Activated CD4-positive, CD25-positive, alpha-beta regulatory T cell treated with anti-CD3 and anti-CD28 coated beads, Interleukin-2, amount 50 U/mL, for 24 hours (primary cell): ENCODE measurements at places on chromosomes 5 and 9.

DNA sequence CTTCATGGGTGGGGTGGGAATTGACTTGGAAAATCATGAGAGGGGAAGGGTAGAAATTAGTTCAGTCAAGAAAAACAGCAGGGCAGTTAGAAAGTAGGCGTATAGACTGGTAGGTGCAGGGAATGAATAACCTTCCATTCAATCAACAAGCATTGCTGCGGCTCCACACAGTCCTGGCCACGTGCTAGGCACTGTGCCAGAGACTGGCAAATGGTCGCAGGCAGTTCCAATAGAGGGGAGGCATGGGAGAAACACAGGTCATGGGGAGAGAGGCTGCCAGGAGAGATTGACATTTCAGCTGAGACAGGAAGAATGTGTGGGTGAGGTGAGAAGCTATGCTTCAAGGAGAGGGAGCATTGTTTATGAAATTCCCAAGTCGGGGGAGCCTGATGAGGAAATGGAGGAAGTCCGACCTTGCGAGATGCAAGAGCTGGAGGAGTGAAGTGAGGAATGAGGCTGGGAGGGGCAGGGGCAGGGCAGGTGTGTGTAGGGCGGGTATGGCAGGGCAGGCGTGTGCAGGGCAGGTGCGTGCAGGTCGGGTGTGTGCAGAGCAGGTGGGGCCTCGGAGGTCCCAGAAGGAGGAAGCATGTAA, 54.4 kb upstream of the PPARGC1B start:
- no peak for ATAC-seq

GRCh38 chr5:161431963-161432362, 114.6 kb downstream of the GABRB2 start:
- ATAC-seq: no peak

DNA sequence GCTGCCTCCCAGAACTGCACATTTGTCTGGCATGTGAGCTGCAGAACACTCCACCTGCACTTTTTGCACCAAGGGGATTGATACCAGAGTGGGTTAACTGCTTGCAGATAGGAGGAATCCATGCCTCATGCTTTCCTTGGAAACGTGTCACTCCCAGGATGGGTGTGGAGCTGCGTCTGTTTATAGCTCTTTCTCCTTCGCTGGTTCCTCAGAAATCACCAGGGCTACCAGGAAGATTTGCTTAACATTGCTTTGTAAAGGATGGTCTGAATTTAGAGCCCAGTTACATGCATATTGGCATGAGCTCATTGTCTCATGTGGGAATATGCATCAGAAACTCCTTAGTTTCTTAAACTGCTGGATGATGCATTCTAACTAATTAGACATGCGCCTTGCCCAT, 234.6 kb downstream of the GADD45G start:
- ATAC-seq: no peak

DNA sequence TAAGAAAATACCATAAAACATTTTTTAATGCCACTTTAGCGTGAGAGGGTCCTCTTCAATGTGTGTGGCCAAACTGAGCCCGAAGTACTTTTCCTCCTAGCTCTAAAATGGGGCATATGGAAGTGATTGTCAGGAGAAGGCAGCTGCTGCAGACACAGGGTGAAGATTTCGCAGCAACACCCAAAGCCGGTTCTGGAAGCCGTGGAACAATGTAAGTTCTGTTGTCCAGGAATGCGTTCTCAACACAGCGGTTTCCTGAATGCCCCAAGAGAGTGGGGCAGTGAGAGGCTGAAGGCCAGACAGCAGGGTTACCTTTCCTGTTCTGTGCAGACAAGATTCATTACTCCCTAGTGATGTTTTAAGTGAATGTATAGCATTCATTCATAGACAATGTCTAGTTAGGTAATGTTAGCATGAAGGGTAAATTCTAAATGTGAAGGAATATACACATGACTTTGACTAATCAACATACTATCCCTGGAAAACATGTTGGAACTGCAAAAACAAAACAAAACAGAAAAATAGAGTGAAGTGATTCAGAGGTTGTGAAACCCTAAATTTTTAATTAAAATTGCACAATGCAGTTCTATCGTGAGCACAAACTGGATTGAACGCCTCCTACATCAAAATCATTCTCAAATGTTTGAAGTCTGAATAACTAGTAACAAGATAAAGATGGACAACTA, 197.0 kb upstream of the SEMA6A start:
- no peak for ATAC-seq

- no peak for ATAC-seq
These were observed 1.3 kb downstream of the IL31RA start for GRCh38 chr5:55852503-55852902.

DNA sequence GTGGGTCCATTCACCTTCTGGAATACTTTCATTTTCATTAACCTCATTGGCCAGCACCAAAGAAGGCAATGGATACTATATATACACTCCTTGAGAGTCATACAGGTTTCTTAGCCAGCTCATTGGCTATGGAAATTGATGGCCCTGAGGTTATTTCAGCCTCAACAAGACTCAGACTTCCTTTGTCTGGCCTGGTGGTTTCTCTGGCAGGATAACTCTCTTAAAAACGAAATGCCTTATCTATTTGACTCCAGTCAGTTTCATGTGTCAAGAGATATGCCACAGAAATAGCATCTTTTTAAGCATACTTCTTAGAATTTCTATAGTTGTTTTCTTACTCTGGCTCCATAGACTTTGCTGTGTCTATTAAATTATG, 28.9 kb downstream of the CDH9 start:
- ATAC-seq: no peak

- ATAC-seq: no peak
These were observed 14.1 kb downstream of the MARCHF6 start for GRCh38 chr5:10367579-10367978.

DNA sequence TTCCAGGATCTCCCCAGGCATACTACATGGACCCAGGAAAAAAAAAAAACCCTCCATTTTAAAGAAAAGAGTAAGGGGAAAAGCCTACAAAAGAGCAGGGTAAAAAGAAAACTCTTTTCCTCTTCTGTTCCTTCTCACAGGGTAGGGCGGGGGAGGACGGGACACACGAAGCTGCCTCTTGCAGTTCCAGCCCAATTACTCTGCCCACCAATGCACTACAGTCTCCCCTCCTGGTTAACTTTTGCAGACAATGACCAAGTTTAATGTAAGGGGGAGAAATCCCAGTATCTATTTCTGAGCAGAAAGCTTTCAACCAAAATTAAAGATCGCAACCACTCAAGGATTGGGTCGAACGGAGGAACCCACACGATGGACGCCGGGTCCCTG, 1.3 kb downstream of the BRD3 start:
- ATAC-seq: no peak

GRCh38 chr5:180086816-180087399, 15.3 kb upstream of the RNF130 start:
- ATAC-seq: no peak

DNA sequence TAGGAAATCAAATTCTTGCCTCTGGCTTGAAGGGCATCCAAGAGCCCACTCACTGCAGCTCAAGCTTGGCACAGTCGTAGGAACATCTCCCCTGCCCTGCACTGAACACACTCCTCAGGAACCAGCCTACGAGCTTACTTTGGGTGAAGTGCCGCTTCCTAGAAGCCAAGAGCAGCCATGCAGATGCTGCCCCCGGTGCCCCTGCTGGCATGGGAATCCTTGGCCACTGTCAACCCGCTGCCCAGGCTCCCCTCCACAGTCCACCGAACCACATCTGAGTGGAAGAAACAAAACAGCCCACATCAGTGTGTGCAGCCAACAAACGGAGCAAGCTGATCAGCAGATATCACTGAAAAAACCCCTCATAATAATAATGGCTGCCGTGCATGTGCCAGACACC, 89.8 kb downstream of the TMEM215 start:
- no peak for ATAC-seq

DNA sequence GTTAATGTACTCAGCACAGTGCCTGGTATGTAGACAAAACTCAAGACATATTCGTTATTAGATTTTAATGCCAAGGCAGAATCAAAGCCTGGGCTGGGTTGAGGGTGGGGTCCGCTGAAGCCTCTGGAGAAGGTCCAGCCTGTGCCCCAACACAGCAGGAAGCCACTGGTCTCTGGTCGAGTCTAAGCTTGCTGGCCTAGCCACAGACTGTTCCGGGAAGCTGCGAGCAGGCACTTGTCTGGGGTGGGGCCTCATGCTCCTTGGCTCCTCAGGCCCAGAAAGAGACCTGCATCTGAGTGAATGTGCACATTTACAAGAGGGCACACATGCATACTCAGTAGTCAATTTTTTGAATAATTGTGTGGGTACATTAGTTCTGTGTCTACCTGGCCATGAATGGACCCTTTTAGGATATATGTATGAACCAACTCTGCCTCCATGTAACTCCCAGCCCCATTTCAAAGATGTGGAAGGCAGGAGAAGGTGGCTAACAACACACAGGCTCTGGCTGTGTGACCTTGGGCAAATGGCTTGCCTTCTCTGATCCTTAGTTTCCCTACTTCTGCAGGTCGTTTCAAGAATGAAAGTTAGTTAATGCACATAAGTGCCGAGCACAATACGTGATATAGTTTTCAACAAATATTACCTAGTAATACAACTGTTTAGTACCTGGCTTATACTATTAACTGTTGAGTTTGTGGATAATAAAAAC, 18.3 kb downstream of the FAT2 start:
- no peak for ATAC-seq

DNA sequence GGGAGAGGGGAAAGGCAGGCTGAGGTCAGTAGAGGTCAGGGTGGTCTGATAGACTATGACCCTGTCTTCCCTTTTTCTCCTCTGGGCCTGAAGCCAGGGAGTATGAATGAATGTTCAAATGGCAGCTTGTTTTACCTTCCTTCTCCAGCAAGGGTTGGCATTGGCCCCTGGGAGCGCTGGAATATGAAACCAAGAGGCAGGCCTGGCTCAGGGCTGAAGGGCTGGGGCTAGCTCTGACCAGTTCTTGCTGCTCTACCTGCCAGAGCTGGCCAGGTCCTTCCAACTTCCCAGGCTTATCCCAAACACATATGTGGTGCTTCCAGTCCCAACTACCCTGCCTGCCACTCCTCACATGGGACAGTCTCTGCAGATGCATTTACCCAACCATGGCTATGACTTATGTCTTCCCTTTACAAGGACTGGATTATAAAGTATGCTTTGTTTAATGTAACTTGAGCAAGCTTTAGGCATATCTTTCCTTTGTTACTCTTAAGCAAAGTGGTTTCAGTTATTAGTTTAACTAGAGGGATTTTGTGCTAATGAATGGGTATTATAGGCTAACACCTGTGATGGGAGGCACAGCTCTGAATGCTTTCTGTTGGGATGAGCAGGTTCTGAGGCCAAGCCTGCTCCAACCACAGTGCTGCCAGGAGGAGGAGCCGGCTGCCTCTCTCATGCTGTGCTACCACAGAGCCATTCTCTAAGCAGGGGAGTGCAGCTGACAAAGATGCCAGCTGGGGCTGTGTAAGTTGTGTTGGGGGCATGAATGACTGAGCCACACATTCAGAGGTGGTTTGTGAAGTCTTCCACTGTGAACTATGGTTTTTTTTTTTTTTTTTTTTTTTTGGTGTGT, 6.1 kb downstream of the CCNI2 start:
- ATAC-seq: peak; percentile 36

DNA sequence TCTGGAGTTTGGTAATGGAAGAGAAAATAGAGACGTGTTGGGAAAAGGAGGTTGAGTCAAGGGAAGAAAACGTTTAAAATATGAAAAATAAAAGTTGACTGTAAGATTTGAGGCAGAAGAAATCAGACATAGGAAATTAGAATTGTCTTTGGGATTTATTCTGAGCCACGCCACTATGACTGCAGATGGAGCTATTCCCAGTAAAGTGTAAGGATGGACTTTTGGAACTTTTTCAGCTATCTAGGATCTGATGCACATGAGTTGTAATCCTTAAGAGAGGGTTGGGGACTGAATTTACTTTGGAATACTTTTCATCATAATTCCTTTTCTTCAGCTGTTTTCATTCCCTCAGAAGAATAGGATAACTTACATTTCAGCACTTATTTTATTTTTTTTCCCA, 336.7 kb downstream of the FAM170A start:
- no peak for ATAC-seq

- ATAC-seq: peak; percentile 12
These were observed 681 bp upstream of the CHSY3 start for GRCh38 chr5:129903466-129904101.

DNA sequence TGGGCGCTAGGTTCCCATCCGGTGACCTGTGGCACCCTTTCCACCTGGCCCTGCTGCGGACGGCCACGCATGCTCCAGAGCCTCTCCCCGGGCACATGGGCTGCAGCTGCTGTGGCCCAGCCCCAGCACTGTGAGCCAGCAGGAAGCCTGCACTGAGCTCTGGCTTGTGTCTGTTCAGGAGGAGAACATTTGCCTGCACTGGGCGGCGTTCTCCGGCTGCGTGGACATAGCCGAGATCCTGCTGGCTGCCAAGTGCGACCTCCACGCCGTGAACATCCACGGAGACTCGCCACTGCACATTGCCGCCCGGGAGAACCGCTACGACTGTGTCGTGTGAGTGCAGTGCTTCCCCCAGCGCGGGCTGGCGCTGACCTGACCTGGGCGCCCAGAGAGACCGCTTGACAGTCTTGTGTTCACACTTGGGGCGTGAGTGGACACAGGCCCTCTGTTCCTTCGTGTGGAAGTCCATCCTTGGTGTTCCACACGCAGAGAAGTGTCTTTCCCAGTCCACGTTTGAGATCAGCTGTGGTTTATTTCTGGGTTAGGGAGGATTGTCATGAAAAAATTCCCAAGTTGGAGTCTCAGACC, 66.2 kb upstream of the CACNA1B start:
- ATAC-seq: no peak

DNA sequence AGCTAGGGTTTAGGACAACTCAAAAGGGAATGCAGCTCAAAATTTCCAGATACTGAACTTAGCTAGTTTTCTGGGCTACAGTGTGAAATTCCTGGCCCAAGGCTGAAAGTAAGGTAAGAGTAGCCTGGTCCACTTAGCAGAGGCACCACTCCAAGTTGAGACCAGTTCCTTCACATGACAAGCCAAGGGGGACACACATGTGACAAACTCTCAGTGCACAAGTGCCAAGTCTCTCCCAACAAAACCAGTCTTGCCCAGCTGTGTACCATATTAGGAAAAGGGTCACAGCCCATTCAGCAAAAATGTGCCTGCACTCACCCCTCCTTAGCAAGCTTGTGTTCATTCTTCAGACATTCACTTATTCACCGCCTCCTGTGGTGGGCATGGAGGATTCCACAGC, 27.8 kb downstream of the KLHL3 start:
- no peak for ATAC-seq

- no peak for ATAC-seq
These were observed 1.3 kb downstream of the TXN start for GRCh38 chr9:110255034-110255462.

GRCh38 chr5:171672556-171672955, 113.1 kb upstream of the SMIM23 start:
- ATAC-seq: no peak

DNA sequence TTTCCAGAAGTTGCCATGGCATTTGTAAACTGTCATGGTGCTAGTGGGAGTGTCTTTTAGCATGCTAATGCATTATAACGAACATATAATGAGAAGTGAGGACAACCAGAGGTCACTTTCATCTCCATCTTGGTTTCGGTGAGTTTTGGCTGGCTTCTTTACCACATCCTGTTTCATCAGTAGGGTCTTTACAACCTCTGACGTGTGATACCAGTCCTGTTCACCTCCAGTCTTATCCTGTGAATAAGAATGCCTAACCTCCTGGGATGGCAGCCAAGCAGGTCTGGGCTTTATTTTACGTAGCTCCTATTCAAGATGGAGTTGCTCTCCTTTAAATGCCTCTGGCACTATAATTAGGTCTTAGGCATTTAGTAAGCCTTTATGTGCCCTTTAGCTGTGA, 20.4 kb upstream of the RFK start:
- ATAC-seq: peak; percentile 20

GRCh38 chr9:27990524-27990923, 417.2 kb upstream of the C9orf72 start:
- ATAC-seq: no peak

GRCh38 chr9:99850736-99851499, 29.2 kb downstream of the NR4A3 start:
- ATAC-seq: no peak
